Activated naive CD4-positive, alpha-beta T cell treated with anti-CD3 and anti-CD28 coated beads for 36 hours (primary cell): ENCODE measurements at places on chromosomes 5 and 9. TPM values are rescaled to one million over a fixed set of nuclear protein-coding genes. Genes with fewer than 3 reads are reported as not detected.

TRAF1 gene
- total RNA-seq = 85.0 TPM

CDKN2B gene
- total RNA-seq = not detected

MARCOL gene
- total RNA-seq = not detected

INSL6 gene
- not detected for total RNA-seq

IL13 gene
- total RNA-seq = 0.49 TPM

CDX1 gene
- total RNA-seq = not detected

SH3RF2 gene
- total RNA-seq = not detected

DNA sequence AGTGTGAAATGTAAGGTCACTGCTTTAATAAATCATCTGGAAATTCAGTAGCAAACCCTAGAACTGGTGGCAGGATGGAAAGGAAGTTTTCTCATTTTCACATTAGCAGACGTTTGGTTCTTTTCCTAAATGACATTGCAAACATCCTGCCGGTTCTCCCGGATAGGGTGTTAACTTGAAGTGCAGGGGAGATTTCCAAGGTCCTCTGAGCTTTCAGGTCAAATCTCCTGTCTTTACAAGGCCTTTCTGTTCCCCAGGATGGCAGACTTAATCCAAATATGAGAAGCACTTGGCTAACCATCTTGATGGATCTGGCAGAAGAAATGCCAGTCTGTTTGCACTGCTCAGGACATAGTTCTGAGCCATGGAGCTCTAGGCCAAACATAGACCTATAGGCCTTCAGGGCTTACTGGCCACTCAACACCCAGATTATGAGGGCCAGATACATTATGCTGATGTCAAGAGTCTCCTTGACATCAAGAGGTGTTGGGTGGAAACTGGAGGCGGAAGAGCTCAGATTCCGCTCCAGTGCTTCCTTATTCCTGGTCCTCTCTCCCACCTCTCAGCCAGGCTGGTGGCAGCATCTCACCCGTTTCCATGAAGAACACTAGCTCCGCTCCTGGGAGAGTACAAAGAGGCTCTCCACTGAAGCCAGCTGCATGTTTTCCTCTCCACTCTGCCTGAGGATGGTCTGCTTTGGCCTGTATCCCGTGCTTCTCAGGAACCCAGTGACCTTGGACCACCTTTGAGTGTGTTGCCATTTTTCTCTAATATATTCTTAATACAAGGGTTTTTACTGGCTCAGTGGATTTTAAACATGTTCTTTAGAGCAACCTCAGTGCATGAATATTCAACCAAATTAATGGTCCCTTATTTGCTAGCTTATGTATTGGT, 61.0 kb downstream of the RALGPS1 start:
- no peak for DNase-seq

DNA sequence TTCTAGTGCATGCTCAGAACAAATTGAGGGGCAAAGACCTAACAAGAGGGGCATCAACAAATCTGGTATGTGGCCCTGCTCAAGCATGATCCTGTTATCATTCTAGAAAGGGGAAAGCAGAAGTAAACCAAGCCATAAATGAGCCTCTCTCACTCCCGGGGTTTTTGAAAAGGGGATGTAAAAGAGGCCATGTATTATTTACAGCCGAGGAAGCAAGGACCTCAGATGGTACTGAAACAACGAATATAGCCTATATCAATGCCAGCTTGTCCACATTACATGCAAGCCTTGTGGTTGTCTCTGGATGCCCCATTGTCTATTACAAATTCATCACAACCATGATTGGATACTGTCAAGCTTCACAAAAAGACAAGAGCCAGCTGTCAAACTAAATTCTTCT, 211.3 kb downstream of the DCP2 start:
- DNase-seq = no peak

- no peak for DNase-seq
Observed at GRCh38 chr5:893711-894110, 1.0 kb downstream of the TRIP13 start.

- no peak for DNase-seq
Observed at GRCh38 chr5:148806520-148806931, 19.9 kb upstream of the ADRB2 start.

- DNase-seq = no peak
Observed at GRCh38 chr5:178340187-178340586, 107.6 kb upstream of the PHYKPL start.

- DNase-seq = no peak
Observed at GRCh38 chr5:154087260-154087659, 48.5 kb downstream of the MFAP3 start.

- no peak for DNase-seq
Observed at GRCh38 chr5:114953565-114953964, 216.1 kb downstream of the TRIM36 start.

- DNase-seq = no peak
Observed at GRCh38 chr5:105924366-105924765, 1746.4 kb downstream of the EFNA5 start.

- DNase-seq = no peak
Observed at GRCh38 chr9:136719195-136719880, 7.0 kb downstream of the DIPK1B start.

GRCh38 chr5:65255294-65255693, 226.4 kb downstream of the ADAMTS6 start:
- no peak for DNase-seq

- DNase-seq = no peak
Observed at GRCh38 chr5:129097498-129098296, 3.1 kb downstream of the ISOC1 start.
